CMK (cell line): ENCODE measurements at places on chromosomes 1 and 21.
A peak's percentile ranks its signal among the peaks of the same experiment; 100 is the strongest.

GRCh38 chr1:91895832-91896556, 10.0 kb upstream of the TGFBR3 start:
- DNase-seq: no peak

GRCh38 chr1:11176081-11176706, 13.0 kb upstream of the ANGPTL7 start:
- no peak for DNase-seq

GRCh38 chr1:204834336-204834735, 36.3 kb upstream of the NFASC start:
- DNase-seq: no peak

GRCh38 chr1:153431928-153432327, 15.6 kb downstream of the S100A7A start:
- no peak for DNase-seq

GRCh38 chr1:53085405-53085804, 23.4 kb downstream of the PODN start:
- DNase-seq: no peak

GRCh38 chr1:102897557-102897956, 210.8 kb downstream of the COL11A1 start:
- no peak for DNase-seq

DNA sequence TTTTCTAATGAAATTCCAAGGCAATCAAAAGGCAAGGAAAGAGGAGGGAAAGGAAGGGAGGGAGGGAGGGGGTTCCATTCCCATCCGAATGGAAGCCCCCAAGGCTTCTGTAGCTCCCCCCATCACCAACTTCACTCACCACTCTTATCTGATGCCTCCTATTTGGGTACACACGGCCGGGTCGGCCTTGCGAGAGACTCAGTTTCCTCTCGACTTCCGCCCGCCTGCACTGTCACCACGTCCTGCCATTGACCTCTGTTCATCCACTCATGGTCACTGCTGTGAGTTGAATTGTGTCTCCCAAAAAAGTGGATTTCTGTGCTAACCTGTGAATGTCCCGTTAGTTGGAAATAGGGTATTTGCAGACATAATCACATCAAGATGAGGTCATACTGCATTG, 11.2 kb downstream of the PDE9A start:
- DNase-seq: no peak

DNA sequence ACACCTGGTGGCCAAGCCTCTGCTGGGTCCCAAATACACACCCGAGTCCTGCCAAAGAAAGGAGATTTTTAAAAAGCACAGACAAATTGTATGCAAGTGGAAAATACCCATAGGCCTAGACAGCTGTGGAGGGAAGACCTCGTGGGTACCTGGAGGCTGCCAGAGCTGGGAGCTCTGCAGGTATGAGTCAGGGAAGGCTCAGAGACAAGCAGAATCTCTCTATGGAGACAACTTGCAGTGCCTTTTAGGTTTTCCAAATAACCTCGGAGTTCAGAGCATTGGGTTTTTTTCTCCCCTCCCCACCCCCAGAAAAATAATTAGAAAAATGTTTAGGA, 127.7 kb downstream of the EDEM3 start:
- DNase-seq: no peak

- DNase-seq: no peak
Observed at GRCh38 chr1:222785529-222785928, 29.3 kb upstream of the DISP1 start.

DNA sequence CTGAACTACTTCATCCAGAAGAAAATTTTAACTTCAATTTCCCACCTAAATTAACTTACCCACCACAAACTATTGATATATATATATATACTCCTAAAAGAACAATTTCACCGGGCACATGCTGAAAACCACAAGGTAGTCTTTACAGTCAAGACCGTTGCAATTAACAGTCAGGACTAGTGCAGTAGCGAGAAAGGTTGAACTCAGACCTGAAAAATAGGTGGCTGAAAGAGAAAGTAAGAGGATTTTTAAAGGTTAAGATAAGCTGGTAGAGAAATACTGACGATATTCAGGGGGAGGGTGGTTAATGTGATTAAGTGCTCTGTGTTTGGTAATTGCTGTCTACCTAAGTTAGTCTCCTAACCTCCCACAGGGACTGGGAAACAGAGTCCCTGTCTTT, 1153.5 kb upstream of the TMPRSS15 start:
- no peak for DNase-seq

DNA sequence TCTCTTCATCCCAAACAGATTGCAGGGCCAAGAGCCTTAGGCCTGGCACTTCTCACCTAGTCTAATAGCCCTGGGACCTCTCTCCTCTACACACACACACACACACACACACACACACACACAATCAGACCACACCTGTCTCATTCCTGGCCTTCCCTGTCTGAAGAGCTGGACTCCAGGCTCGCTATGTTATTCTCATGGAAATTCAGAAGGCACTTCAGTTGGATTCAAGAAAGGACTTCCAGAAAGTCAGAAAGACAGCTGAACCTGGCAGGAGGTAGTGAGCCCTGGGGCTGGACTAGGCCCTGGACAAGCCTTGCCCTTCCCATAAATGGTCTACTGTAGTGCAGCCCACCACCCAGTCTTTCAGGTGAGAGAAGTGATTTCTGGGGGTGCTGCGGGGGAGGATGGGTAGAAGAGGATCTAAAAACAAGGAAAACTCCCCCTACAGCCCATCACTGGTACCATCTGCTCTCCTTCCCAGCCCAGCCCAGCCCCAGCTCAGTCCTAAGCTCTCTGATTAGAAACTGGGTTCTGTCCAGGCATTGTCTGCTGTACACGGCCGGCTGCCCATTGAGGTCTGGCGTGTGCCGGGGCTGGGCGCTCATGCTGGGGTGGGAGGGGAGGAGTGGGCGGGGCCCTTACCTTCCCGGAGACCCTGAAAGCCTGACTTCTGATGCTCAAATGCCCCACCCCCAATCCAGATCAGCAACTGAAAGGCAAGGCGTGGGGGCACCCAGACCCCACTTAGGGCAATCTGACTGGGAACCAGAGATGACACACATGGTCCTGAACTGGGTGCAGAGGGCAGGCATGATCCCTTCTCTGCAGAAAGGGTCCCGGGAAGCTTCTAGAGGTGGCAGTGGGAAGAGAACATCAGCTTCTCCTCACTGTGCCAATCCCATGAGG, 2.5 kb downstream of the KIF21B start:
- DNase-seq: peak; percentile 65

DNA sequence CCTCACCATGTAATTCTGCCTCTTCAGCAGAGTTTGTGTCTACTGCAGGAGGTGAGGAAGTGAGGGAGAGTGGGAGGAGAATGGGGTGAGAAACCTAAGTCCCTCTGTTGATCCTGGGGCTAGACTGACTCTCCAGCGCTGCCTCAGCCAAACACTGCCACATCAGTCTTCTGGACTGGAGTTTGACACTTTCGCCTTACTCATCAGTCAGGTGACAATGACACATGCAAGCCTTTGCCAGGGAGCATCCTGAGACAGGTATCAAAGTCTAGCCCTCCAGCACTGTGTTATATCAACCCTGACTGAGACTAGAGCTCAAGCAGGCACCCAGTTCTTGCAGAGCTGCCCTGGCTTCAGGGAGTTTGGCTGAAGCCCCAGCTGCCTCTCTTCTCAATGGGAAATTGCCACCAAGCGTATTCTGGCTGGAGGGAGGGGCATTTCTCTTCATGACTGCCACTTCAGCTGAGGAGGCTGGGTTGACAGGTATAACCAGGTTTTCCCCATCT, 33.3 kb upstream of the SUCO start:
- DNase-seq: no peak

DNA sequence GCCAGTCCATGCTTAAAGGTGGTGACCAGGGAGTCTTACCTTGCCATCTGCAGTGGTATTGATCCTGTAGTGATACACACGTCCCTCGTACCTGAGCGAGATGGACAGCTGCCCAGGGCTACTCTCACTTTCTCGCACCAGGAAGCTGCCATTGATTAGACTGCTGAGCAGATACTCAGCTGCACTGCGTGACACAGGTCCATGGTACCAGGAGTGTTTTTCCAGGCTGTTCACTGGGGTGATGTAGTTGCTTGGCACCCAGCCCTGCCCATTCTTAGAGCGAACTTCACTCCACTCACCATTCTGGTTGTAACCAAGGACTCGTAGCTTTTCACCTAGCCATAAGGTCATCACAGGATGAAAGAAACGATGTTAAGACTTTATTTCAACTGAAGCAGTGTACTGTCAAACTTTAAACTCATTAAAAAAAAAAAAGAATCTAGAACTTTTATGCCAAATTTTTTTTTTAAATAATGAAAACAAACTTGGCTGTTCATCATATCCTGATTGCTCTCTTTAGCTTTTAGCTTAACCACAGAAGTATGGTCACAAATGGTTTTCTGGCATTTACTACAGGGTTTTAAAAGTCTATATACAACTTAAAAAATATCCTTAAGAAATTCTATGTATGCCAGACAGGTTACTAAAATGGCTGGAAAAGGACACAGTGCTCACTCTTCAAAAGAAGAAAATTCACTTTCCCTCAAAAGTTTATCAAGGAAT, 44.6 kb downstream of the TOR3A start:
- DNase-seq: no peak

DNA sequence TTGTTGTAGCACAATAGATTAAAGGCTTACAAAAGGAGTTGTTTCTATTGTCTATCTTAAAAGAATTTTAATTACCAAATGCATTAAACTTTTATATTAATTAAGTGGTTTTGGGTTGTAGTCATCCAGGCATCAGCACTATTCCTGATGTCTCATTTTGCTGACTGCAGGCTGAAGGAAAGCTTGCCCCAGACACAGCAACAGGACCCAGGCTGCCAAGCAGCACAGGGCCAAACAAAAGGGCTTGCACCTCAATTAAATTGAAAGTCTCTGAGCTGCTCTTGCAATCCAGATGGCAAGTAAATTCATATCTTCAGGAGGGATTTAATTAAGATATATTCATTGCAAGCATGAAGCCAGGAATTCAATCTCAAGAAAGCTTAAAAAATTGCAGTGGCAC, 80.7 kb upstream of the CHODL start:
- no peak for DNase-seq

DNA sequence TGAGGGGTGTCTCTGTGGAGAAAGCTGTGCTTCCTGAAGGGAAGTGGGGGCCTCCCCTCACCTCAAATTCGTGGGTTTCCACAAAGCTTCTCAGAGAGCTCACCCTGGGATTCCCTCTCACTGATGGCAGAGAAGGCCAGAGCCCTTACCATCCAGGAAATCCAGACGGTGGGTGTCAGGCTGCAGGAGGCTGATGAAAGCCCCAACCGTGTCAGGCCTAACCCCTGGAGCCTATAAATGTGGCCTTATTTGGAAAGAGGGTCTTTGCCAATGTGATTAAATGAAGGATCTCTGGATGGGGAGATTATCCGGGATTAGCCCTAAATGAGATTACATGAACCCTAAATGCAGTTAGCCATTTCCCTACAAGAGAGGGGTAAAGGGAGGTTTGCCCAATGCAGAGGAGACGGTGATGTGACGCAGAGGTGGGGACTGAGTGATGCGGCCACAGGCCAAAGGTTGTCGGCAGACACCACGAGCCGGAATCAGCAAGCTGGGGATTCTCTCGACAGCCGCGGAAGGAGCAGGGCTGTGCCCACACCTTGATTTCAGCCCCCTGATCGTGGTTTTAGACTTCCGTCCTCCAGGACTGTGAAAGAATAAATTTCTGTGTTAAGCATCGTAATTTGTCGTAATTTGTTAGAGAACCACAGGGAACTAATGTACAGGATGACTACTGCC, 82.6 kb downstream of the TOMM20 start:
- no peak for DNase-seq

DNA sequence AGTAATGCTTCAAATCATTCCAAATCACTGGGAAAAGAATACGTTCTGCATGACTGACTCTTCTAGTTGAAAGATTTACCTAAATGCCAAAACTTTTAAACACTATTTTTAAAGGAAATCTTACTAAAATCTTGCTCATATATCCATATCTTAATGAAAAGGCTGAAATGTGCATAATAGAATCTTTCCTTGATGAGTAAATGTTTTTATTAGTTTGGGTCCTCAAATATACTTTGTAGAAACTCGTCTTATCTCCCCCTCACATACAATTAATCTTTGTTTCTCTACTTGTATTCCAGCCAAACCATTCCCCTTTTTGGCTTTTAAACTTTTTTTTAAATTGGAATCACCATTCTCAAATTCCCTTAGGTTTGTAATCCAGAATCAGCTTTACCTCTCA, 110.2 kb downstream of the NTNG1 start:
- no peak for DNase-seq

- DNase-seq: no peak
Observed at GRCh38 chr1:62045574-62045973, 149.1 kb upstream of the L1TD1 start.

DNA sequence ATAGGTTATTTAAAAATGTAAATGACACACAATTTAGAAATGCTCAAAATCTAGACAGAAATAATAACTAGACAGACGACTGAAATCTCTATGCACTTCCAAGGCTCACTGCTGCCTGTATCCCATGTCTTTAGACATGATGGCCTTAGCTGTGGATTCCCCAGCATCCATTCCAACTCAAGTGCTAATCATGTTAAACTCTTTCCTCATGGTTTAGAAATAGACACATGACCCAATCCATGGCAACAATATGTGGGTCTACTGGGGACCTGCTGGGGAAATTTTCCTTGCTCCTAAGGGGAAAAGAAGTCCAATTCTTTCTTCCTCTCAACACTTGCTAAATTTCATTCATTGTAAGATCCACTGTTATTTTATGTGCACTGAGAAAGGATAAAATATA, 188.5 kb downstream of the SLC45A1 start:
- DNase-seq: no peak

GRCh38 chr1:114671939-114672275, 2.1 kb upstream of the DENND2C start:
- no peak for DNase-seq

- DNase-seq: peak; percentile 84
Observed at GRCh38 chr1:39204441-39205081, at the start of gene MACF1. Gene MACF1, plus strand, starts transcription at chr1:39204695. Its CDS starts 328 bp downstream, at chr1:39205023.

DNA sequence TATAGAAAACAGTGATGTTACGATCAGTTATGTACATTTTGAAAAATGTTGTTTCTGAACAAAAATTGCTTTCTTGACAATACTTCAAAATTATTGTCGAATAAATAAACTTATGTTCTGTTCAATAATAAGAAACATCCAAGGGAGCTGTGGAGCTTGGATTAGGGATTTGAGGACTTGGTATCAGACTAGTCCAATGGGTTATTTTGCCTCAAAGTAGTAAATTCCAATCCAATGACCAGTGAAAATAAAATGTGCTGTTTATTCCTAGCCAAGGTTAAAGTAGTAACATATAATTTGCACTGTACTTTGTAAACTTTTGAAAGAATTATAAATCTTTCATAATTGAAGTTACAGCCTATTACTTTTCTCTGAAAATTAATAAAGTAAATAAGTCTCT, 79.1 kb upstream of the IVNS1ABP start:
- DNase-seq: no peak

- DNase-seq: no peak
Observed at GRCh38 chr21:20774737-20775136, 223.5 kb upstream of the NCAM2 start.

DNA sequence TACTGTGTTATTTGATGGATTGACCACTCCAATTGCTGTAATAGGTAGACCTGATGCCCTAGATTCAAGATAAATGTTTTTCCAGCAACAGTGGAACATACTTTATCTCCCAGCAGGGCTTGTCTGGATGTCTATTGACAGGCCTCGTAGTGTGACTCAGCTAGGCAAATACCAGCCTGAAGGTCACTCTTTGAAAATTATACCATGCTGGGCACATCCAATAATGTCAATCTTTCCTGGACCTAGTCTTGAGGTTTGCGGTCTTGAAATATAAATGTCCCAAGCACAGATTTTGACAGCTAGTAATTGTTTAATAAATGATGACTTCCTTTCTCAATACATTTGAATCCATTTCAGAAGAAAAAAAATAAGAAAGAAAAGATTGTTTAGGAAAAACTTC, 1138.0 kb upstream of the TMPRSS15 start:
- DNase-seq: no peak
